ENCODE measurements at places on chromosomes 12 and 14.

DNA sequence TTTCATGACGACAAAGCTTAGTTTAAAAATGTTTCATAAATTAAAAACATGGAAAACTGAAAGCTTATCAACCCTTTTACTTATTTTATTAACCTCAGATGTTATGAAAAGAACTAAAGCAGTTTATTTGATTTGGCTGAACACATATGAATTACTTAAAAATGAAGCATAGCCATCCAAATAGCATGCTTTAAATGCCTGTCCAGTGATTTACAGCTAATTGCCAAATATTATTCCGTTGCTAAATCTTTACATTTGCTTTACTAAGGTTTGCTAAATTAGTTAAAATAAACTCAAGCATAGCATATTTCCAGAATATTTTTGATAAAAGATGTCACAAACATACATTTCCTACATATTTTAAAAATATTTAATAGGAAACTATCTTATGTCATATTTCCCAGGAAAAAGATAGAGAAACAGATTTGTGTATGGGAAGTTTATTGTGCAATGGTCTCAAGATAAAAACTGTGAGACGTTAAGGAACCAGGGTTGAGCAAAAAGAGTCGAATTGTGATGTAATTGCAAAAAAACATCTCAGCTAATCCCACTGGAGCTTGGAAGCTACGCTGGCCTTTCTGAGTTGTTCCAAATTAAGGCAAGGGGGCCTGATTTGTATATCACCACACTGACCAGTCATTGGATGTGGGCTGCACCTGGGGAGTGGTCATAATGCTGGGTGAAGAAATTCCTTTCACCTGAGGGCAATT lies 25.8 kb downstream of the GPR135 start:
- no peaks in the 10 kb centered on the region for H3K27me3 ChIP-seq
- H3K4me1 ChIP-seq: no peaks in the 10 kb centered on the region
- H3K27ac ChIP-seq: no peak overlapping the region
- no peak overlapping the region for H3K4me3 ChIP-seq

GRCh38 chr12:75631831-75632230 lies 120.4 kb upstream of the KRR1 start:
- H3K4me1 ChIP-seq: no peaks in the 10 kb centered on the region
- no peak overlapping the region for H3K4me3 ChIP-seq
- no peak for DNase-seq
- H3K36me3 ChIP-seq: no peaks in the 10 kb centered on the region

DNA sequence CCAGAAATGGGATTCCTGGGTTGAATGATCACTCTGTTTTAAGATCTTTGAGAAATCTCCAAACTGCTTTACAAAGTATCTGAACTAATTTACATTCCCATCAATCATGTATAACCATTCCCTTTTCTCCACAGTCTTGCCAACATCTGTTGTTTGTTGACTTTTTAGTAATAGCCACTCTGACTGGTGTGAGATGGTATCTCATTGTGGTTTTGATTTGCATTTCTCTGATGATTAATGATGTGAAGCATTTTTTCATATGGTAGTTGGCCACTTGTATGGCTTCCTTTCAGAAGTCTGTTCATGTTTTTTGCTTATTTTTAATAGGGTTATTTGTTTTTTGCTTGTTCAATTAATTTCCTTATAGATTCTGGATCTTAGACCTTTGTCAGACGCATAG lies 211.8 kb upstream of the AVPR1A start:
- no peaks in the 10 kb centered on the region for H3K27me3 ChIP-seq
- DNase-seq: no peak
- no peaks in the 10 kb centered on the region for H3K36me3 ChIP-seq
- no peaks in the 10 kb centered on the region for H3K4me1 ChIP-seq
- H3K4me3 ChIP-seq: no peak overlapping the region

DNA sequence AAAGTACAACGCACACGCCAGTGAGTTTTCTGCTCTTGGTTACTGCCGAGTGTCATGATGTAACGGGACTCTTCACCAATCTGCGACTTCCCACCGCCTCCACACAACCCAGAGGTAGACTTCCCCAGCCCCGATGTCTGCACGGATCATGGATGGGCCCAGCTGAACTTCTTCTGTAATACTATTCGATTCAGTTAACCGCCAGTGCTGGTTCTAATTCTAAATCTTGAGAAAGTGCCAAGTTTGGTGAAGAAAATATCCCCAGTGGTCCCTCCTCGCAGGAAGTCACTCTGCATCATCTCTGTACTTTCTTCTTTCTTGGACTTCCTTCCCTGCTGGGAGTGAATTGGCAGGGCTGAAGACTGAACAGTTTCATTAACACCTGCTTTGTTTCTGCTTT lies 77.6 kb upstream of the SLC35F4 start:
- DNase-seq: no peak
- peaks cover 2% of the 10 kb centered on the region for H3K36me3 ChIP-seq
- H3K4me3 ChIP-seq: no peak overlapping the region

DNA sequence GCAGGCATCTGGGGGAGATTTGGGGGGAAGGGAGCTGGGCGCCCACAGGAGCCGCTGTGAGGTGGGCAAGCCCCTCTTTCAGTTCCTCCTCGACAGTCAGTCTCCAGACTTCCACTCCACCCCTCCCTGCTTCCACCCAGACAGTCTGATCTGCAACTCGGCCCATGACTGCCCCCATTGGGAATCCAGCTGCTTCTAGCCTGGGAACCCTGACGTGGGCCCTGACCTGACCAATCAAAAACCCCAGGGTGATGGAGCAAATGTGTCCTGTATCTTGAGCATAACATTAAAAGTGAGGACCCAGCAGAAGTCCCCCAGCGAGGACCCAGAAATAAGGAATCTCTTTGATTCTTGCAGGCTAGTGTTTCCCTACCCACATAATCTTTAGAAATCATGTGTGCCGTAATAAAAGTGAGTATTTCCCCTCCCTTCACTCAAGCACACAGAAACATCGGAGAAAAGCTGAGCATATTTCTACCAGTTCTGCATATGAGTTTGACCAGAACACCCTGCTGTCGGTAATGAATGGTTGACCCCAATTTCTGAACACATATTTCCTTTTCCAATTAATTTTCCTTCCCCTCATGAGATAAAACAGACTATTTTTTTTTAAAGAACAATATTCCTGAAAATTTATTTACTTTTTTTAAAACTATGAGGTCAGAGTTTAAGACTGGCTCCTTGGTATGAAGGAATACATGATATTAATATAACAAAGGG lies 6.4 kb downstream of the SSH1 start:
- peaks cover 26% of the 10 kb centered on the region for H3K4me1 ChIP-seq
- peaks cover 31% of the 10 kb centered on the region for H3K36me3 ChIP-seq
- peak overlapping the region; percentile 65 for H3K27ac ChIP-seq

- H3K36me3 ChIP-seq: no peaks in the 10 kb centered on the region
- no peak overlapping the region for H3K4me3 ChIP-seq
- DNase-seq: no peak
- no peak overlapping the region for H3K27ac ChIP-seq
- no peaks in the 10 kb centered on the region for H3K4me1 ChIP-seq
Measured at GRCh38 chr14:37369425-37369824, 171.7 kb downstream of the MIPOL1 start.

DNA sequence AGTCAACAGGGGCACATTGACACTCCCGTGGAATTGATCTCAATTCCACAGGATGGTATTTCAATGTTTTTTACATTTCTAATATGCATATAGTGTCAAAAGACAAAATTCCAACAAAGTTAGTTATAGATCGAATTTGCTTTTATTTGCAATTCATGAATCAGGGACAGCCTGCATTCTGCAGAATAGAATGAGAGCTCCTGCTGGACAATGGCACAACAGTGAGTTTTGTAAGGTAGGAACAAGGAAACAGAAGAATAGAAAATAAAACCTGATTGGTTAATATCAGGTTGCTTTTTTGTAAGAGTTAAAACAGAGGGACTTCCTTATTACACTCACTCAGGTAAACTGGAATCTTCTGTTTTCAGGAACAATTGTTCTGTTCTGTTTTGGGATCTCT lies 32.8 kb upstream of the NEDD1 start:
- no peak overlapping the region for H3K27ac ChIP-seq
- no peak for DNase-seq
- H3K4me1 ChIP-seq: no peaks in the 10 kb centered on the region
- H3K27me3 ChIP-seq: peaks cover 46% of the 10 kb centered on the region
- no peaks in the 10 kb centered on the region for H3K36me3 ChIP-seq
- H3K4me3 ChIP-seq: no peak overlapping the region

DNA sequence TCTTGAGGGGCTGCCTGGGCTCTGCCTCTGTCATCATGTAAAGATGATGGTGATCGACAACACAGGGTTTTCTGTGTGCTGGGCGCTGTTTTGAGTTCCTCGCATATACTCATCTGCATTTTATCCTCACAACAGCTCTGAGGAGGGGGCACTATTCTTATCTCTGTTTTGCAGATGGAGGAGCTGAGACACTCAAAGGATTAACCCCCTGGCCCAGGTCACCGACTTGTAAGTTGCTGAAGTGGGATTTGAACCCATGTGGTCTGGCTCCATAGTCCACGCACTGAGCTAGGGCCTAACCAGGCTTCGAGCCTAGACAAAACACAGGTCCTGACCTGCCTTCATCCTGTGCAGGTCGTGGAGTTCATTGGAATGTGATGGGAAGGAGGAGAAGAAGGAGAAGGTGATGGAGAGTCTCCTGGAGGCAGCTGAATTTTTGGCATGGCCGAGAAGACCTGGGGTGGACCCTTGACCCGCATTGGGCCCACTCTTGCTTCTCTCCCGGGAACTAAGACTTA lies 140.0 kb downstream of the ASCL4 start:
- no peak for DNase-seq
- H3K27me3 ChIP-seq: peaks cover 77% of the 10 kb centered on the region
- H3K4me1 ChIP-seq: peaks cover 6% of the 10 kb centered on the region
- H3K36me3 ChIP-seq: no peaks in the 10 kb centered on the region
- H3K4me3 ChIP-seq: no peak overlapping the region
- no peak overlapping the region for H3K27ac ChIP-seq

GRCh38 chr12:108759924-108760323 lies 28.6 kb upstream of the CORO1C start:
- H3K27me3 ChIP-seq: no peaks in the 10 kb centered on the region
- no peak overlapping the region for H3K27ac ChIP-seq
- no peak overlapping the region for H3K4me3 ChIP-seq
- H3K4me1 ChIP-seq: peaks cover 2% of the 10 kb centered on the region

All from effector memory CD8-positive, alpha-beta T cell (primary cell).